ENCODE measurements at places on chromosomes 2 and 18.

DNA sequence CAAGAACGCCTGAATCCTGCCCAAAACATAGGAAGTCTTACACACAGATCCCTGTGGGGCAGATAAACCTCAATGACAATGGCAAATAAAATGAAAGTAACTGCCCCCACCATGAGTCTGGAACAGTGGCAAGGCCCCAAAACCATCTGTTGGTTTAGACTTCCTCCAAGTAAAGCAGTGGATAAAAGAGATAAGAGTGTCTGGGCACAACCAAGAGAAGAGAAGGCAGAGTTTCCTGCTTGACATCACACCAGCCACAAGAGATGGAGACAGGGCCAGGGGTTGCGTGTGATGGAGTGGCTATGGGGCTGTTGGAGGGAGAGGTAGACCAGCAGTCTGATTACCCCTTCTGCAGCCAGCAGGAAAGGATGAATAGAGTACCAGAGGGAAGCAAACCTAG, 212.1 kb upstream of the POU3F3 start:
- DNase-seq = no peak

DNA sequence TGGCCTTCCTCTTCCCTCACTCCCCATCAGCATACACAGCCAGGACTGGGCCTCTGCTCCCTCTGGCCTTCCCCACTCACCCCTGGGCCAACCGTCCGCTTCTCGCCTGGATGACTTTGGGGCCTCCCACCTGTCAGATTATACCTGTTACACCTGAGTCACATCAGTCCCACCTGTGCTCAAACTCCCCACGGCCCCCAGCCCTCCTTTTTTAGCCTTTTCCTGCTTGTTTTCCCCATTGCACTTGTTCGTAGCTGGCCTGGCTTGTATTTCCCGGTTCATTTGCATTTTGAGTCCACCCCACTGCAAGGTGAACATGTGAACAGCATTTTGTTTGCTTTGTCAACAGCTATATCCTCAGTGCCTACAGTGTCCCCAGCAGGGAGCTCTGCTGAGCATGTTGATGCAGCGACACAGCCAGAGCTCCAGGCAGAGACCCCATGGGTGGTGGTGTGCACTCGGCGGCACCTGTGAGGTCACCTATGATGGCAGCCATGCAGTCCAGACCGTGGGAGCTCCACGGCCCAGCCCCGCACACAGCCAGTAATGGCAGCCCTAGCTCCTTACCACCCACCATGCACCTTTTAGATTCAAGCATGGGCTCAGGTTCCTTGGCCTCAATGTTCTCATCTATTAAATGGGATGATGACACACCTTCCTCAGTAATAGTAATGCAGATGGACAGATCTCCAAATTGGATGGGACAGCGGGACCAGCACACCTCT, 276.4 kb upstream of the HS6ST1 start:
- no peak for DNase-seq

DNA sequence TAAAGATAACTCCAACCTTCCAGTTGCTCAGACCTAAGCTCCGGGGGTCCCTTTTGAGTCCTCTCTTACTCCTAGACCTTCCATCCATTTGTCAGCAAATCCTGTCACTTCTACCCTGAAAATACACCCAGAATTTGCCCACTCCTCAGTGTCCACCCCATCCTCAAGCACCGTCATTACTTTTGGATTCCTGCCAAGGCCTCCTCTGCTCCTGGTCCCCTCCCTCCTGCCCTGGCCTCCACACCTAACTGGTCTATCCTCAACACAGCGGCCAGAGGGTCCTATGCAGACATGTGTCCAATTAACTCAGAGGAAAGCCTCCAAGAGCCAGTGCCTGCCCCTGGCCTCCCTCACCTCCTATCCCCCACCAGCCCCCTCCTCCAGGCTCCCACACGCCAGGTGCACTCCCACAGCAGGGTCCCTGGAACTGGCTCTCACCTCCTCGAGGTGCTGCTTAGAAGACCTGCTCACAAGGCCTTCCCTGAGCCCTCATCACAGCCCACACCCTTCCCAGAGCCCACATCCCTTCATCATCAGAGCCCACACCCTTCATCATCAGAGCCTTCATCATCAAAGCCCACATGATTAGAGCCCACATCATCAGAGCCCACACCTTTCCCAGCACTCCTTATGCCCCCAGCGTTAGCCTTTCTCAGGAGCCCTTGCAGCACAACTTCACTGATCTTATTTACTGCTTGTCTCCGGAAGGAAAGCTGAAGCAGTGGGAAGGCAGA, 20.4 kb downstream of the FAM178B start:
- no peak for DNase-seq

DNA sequence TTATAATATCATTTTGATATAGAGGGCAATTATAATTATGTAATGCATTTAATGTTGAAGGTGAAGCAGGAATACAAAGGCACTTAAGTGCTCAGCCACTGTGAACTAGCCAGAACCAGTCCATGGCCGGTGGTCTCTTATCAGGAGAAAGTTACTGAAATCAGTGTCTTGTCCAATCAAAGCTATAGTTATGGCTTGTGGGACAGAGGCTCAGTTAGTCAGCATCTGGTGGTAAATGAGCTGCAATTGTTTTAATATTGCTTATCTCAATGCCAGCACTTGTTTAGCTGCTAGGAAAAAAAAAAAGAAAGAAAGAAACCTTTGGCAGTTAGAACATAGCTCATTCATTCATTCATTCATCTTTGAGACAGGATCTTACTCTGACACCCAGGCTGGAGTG, 3.8 kb upstream of the ALS2 start:
- DNase-seq = no peak
